Thyroid gland (tissue), 4 donors: ENCODE measurements at places on chromosomes 3 and 15. TPM values are rescaled to one million over a fixed set of nuclear protein-coding genes. Genes with fewer than 3 reads are reported as not detected.

APH1B gene
- 22.9 TPM for total RNA-seq

SLC9C1 gene
- total RNA-seq = not detected

KLHL6 gene
- 2.7 TPM for total RNA-seq

LSAMP gene
- 2.0 TPM for total RNA-seq
